Right kidney (tissue), 9 donors: ENCODE measurements at places on chromosomes 7 and 10.
A peak's percentile ranks its signal among the peaks of the same experiment; 100 is the strongest.

DNA sequence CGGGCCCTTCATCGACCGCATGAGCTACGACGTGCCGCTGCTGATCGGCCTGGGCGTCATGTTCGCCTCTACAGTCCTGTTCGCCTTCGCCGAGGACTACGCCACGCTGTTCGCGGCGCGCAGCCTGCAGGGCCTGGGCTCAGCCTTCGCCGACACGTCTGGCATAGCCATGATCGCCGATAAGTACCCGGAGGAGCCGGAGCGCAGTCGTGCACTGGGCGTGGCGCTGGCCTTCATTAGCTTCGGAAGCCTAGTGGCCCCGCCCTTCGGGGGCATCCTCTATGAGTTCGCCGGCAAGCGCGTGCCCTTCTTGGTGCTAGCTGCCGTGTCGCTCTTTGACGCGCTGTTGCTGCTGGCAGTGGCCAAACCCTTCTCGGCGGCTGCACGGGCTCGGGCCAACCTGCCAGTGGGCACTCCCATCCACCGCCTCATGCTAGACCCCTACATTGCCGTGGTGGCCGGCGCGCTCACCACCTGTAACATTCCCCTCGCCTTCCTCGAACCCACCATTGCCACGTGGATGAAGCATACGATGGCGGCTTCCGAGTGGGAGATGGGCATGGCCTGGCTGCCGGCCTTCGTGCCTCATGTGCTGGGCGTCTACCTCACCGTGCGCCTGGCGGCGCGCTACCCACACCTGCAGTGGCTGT, 1.2 kb downstream of the SLC18A3 start:
- peak; percentile 35 for DNase-seq

- peak; percentile 56 for DNase-seq
Measured at GRCh38 chr7:23546897-23547572, 15.3 kb upstream of the TRA2A start.

- DNase-seq, result no peak
Measured at GRCh38 chr10:33703501-33704213, 369.2 kb upstream of the NRP1 start.

DNA sequence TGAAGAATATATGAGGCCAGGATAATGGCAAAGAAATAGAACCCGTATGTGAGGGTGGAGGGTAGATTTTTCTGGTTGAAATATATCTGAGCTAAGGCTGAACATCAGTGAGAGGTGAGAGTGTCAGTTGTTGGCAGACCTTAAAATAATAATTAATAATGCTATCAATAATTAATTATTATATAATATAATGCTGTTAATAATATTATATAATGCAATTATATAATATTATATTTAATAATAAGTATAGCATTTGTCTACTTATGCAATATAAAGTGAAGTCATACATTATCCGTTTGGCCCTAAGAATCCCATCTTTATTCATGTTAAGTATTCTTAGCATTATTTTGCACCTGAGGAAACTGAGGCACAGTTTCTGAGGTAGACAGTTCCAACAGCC, 269.9 kb upstream of the FZD8 start:
- DNase-seq, result no peak

DNA sequence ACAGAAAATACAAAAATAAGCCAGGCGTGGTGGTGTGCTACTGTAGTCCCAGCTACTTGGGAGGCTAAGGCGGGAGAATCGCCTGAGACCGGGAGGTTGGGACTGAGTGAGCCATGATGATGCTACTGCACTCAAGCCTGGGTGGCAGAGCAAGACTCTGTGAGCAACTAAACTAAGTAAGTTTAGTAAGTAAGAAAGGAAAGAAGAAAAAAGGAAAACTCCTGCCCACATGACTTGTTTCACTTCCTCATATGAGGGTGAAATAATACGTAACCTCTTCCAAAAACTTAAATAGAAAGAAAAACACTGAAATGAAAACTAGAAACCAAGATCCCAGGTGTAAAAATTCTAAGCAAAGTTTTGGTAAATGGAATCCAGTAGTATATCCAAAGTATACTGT, 79.6 kb downstream of the LARP4B start:
- no peak for DNase-seq

DNA sequence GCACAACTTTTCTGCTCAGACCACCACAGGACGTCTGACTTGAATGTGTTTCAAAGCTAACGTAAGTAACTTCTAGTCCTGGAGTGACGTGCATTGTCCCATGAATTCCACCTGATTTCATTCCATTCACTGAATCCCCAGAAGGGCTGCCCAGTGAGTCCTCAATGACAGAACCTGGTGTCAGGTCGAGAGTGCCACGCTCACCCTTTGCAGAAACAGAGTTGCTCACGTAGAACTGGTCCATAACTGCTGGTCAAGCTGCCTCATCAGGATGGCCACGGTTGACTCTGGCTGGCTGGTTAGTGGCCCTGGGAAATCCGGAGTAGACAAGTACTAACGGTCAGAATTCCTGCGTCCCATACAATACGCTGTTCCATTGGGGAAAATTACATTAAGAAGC, 50.6 kb upstream of the UBE3C start:
- DNase-seq, result no peak

DNA sequence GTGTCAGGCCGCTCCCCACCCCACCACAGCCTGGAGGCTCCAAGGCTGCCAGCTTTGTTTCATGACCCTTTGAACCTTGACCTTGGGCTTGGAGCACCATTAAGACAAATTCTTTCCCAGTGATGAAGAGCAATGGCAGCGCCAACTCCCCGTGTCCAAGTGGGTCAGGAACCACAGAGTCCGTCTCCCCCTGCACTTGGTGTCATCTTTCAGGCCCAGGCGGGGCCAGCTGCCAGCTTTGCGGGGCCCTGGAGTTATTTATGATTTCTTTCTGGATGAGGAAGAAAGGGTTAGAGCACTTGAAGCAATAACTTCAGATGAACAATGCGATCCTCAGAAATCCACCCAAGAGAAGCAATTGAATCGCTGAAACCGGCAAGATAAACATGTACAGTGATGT, 110.8 kb downstream of the MYL10 start:
- peak; percentile 56 for DNase-seq

DNA sequence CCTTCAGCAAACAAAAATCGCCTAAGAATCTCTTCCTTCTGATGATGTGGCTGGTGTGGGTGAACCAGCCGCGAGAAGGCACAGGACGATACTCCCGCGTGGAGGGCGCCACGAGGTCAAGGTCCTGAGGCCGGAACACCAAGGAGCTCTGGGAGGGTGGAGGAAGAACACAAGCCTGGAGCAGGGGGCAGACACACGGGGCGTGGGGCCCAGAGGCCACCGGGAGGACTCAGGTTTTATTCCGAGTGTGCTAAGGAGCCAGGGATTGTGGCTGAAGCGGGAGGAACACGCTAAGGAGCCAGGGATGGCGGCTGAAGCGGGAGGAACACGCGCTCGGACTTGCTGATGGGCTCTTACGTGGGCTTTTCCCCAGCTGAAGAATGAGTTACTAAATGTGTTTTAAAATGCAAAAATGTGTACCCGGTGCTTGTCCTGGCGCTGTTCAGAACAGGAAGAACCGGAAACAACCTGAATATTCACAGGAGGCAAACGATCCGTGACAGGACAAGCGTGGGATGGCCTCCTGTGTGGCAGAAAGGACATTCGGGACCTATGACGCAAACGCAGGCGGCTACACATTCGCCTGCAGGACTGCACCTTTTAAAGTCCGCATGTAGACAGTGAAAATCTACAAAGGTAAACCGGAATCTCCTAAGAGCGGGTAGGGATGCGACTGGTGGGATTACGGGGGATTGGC, 64.0 kb downstream of the MAD1L1 start:
- peak; percentile 66 for DNase-seq

- no peak for DNase-seq
Measured at GRCh38 chr7:22173685-22174573, 183.0 kb downstream of the RAPGEF5 start.

DNA sequence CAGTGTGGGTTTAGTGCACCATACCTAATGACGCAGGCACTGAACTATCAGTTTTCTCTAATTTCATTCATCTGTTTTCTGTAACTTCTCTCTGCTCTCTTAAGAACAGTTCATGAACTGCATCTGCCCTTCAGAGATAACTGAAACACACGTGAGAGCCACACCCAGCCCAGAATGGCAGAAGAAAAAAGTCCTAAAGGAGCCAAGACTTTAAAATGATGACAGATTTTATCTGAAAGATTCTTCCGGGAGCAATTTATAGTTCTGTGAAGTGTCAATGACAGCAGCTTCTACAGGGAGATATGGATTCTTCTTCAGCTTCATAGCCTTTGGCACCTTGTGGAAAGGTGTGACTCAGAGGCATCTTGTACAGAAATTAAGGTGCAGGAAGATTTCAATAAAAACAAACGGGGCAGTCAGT, 211.5 kb upstream of the SLC26A5 start:
- DNase-seq, result no peak

DNA sequence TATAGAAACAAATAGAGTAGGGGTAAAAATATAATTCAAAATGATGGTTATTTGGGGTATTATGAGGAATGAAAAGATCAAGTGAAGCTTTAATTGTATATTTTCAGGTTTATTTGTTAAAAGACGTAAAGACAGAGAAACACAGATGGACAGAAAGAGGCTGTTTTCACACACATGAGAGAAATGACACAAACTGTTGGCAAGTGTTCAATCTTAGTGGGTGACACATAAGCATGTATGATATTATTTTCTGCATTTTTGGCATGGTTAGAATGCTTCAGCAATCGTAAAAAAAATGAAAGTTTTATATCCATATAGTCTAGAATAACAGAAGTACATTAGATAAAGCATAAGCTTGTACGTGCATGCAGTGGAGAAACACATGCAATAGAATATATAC, 464.4 kb upstream of the AKR1E2 start:
- DNase-seq, result no peak

- DNase-seq, result no peak
Measured at GRCh38 chr10:120077707-120078492, 185.4 kb downstream of the SEC23IP start.

DNA sequence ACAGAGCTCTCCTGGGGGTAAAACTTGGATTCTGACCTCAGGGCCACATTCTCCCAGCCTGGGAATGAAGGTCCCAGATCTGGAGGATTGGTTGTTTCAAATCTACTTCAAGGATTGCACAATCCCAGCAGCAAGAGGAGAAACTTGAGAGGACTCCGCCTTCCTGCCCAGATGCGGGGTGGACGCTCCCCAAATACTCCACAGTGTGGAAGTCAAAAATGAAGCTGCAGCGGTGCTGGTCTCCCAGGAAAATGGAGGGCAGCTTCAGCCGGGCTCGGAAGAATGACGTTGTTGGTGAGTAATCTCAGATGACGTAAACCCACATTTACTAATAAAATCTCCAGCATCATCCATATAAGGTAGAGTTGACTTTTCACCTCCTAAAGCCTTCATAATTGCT, 31.5 kb upstream of the PPP2R2D start:
- no peak for DNase-seq

GRCh38 chr10:99770408-99771045, 11.9 kb upstream of the ABCC2 start:
- DNase-seq, result no peak

DNA sequence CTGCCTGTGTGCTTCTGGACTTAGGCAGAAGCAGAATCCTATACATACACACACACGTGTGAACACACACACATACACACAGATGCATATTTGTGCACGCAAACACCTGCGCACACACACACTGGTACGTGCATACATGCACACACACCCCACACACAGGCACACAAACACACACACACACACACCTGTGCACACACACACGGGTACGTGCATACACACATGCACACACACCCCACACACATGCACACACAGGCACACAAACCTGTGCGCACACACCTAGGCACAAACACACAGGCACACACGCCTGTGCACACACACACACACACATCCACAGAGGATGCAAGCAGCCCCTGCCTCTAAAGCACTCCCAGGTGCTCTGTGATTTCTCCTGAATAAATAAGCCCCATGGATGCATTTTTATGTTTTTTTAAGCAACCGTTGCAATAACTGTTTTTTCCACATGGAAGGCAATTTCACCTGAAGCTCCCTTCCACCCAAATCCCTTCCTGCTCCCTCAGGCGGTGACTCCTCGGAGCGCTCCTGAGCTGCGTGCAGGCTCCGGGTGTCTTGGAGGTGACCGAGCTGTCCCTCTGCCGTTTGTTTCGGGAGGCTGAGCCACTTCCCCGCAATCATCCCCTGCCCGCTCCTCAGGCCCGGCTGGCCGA, 41.5 kb upstream of the PDGFA start:
- DNase-seq, result no peak

DNA sequence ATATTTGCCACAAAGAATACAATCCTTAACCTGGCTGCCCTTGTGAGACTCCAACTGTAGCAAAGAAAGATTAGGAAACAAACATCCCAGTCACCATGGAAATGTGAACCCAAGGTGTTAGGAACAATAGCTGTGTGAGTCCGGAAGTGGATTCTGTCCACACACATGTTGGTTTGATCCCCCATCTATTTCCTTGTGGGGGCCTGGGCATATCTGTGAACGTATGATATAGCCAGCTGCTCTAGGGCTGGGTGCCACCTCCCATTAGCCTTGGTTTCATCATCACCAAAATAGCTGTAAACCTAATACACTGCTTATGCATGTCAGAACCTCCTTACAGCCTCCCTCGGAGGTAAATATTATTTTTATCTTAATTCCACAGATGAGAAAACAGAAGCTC, 26.4 kb downstream of the GRK5 start:
- no peak for DNase-seq

DNA sequence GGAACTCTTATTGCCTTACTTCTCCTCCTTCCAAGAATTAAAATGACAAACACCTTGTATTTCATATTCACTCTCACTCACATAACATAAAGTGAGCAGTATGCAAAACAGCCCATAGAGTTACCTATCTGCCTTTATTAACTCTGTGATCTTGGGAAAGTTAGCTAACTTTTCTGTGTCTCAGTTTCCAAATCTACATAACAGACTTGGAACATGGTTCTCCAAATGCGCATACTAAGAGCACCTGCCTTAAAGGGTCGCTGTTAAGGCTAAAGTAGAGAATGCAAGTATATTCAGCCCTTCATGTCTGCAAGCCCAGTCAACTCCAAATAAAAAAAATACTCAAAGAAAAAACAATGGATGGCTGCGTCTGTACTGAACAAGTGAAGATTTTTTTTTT, 121.8 kb upstream of the C1QL3 start:
- DNase-seq, result no peak

DNA sequence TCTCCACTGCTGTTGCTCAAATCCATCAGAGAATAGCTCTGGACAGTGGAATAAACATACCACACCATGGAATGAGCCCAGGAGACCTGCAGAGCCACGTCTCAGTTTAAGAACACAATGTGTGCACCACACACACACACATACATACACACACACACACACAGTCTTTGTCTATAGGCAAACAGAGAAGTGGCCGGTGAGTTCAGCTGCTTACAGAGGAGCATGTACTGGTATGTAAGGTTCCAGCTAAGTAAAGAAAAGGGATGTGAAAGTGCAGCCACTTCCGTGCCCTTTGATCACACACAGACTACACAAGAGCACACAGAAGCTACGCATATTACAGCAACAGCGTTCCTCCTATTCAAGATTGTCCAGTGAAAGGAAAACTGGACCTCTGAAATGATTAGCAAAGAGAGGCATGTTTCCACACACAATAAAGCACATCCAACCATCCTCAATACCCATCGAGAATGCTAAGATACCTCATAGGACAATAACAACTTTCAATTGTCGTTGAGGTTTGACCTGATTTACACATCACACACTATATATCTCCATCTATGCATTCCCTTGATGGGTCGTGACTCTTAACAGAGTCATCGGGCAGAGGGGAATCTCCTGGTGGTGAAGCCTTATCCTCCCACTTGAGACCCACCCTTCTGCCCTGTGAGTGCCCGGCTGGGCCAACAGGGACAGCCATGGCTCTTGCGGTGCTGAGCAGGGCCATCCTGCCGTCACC, 23.6 kb downstream of the SLC35B4 start:
- no peak for DNase-seq

GRCh38 chr7:101952355-101953247, 135.2 kb downstream of the CUX1 start:
- no peak for DNase-seq
